Effector memory CD4-positive, alpha-beta T cell (primary cell): ENCODE measurements at places on chromosomes 11 and 22.

DNA sequence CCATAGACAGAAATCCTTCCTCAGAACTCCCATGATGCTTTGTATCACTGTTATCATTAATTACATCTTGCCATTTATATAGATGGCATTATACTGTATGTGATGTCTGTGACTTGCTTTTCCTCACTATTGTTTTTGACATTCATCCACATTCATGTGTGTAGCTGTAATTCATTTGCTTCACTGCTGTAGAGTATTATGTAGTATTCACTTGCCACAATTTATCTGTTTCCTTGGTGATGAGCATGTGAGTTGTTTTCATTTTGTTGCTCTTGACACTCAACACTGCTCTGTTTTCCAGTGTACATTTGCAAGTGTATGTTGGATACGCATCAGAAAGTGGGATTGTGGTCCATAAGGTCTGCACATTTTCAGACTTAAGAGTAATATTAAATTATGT, 328.6 kb upstream of the C11orf87 start:
- no peak overlapping the region for H3K27ac ChIP-seq
- H3K27me3 ChIP-seq = no peaks in the 10 kb centered on the region
- no peaks in the 10 kb centered on the region for H3K4me1 ChIP-seq

- H3K4me1 ChIP-seq = no peaks in the 10 kb centered on the region
- no peak overlapping the region for H3K27ac ChIP-seq
- H3K4me3 ChIP-seq = no peak overlapping the region
- DNase-seq = no peak
- H3K27me3 ChIP-seq = no peaks in the 10 kb centered on the region
Observed at GRCh38 chr22:43580271-43580750, 168.5 kb downstream of the MPPED1 start.

- H3K27ac ChIP-seq = no peak overlapping the region
- H3K27me3 ChIP-seq = no peaks in the 10 kb centered on the region
- no peaks in the 10 kb centered on the region for H3K4me1 ChIP-seq
- H3K4me3 ChIP-seq = no peak overlapping the region
- no peaks in the 10 kb centered on the region for H3K36me3 ChIP-seq
Observed at GRCh38 chr11:78605296-78605695, 30.6 kb upstream of the NARS2 start.

GRCh38 chr22:39171623-39172264, 19.3 kb upstream of the CBX7 start:
- H3K27ac ChIP-seq = peak overlapping the region; percentile 42
- peaks cover 38% of the 10 kb centered on the region for H3K4me1 ChIP-seq
- no peaks in the 10 kb centered on the region for H3K36me3 ChIP-seq
- DNase-seq = no peak

DNA sequence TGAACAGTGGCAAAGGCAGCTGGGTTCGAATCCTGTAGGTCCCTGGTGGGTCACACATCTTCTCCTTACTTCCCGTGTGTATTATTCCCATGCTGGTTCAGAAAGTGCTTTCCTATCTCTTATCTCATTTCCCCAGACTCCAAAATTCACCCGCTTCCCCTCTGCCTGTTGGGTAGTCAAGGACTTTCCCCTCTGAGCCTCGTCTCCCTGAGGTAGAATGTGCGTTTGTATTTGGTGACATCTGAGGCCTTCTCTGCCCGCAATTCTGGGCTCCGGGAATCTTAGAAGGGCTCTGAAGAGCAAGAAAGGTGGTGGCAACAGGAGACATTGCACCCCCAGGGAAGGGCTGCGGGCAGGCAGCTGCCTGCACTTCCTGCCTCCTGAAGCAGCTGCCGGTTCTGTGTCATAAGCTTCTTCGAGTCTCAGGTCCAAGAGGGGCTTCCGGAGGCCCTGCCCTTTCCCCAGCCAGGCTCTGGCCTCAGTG, 5.9 kb downstream of the LRRC32 start:
- H3K27ac ChIP-seq = no peak overlapping the region
- H3K4me1 ChIP-seq = peaks cover 9% of the 10 kb centered on the region
- no peak overlapping the region for H3K4me3 ChIP-seq

GRCh38 chr11:130581646-130582045, 133.2 kb downstream of the ADAMTS15 start:
- no peaks in the 10 kb centered on the region for H3K4me1 ChIP-seq
- H3K36me3 ChIP-seq = no peaks in the 10 kb centered on the region
- H3K27me3 ChIP-seq = no peaks in the 10 kb centered on the region
- H3K4me3 ChIP-seq = no peak overlapping the region
- DNase-seq = no peak

DNA sequence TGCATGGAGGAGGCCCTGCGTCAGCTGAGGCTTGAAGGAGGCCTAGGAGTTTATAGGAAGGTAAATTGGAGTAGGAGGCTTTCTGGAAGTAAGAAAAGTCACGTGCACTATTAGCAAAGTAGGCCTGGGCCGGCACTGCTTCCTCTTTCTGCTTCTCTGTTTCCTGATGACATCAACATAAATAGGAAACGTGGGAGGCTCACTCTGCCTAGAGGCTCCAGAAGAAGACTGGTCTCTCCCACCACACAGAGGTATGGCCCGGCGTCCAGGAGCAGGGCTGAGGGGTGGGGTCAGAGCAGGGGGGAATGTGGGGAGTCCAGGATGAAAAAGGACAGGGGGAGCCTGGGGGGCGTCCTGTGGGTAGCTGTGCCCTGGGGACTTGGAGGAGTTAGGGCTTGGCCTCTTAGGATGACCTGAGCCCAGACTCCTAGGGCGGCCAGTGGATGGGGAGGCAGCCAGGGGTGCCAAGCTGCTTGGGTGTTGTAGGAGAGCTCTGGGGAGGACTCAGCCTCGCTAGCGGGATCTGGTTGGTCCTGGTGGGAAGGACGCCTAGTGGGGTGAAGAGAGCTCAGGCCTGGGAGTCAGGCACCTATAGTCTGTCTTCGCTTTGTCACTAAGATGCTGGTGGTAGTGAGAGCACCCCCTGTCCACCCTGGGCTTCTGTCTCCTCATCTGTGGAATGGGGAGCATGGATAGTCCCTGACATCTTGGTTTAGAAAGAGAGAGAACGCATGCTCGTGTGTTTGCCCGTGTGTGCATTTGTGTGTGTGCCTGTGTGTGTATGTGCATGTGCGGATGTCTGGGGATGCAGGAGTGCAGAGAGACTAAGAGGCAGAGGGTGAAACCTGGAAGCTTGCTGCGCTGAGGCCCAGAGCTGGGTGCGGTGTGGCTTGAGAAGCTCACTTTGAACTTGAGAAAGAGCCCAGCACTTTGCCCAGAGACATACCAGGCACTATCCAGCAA, at the start of gene CSF2RB:
Gene CSF2RB (plus strand): TSS at position 202 of the 963 bp plus-strand sequence. CDS start 8,580 bp downstream, outside the sequence.
- no peak within 1 kb of the TSS for H3K27ac ChIP-seq
- no peak within 1 kb of the TSS for H3K4me3 ChIP-seq
- no peaks in the 10 kb centered on the region for H3K36me3 ChIP-seq
- no peaks in the 10 kb centered on the region for H3K27me3 ChIP-seq
- DNase-seq = no peak
- no peaks in the 10 kb centered on the region for H3K4me1 ChIP-seq

GRCh38 chr11:64444838-64445441, 86.0 kb downstream of the RPS6KA4 start:
- DNase-seq = no peak
- peaks cover 13% of the 10 kb centered on the region for H3K4me1 ChIP-seq
- H3K36me3 ChIP-seq = no peaks in the 10 kb centered on the region
- H3K4me3 ChIP-seq = no peak overlapping the region
- H3K27ac ChIP-seq = no peak overlapping the region
- H3K27me3 ChIP-seq = peaks cover 8% of the 10 kb centered on the region

GRCh38 chr11:27029966-27030365, 10.6 kb upstream of the BBOX1 start:
- no peak overlapping the region for H3K27ac ChIP-seq
- no peaks in the 10 kb centered on the region for H3K4me1 ChIP-seq
- H3K36me3 ChIP-seq = no peaks in the 10 kb centered on the region
- H3K27me3 ChIP-seq = no peaks in the 10 kb centered on the region
- no peak for DNase-seq
- H3K4me3 ChIP-seq = no peak overlapping the region

GRCh38 chr22:42933485-42934091, 76.5 kb upstream of the ARFGAP3 start:
- no peaks in the 10 kb centered on the region for H3K36me3 ChIP-seq
- H3K27ac ChIP-seq = no peak overlapping the region
- no peaks in the 10 kb centered on the region for H3K27me3 ChIP-seq
- peaks cover 17% of the 10 kb centered on the region for H3K4me1 ChIP-seq
- no peak overlapping the region for H3K4me3 ChIP-seq

GRCh38 chr11:132712466-132712865, 819.8 kb downstream of the OPCML start:
- H3K4me3 ChIP-seq = no peak overlapping the region
- H3K4me1 ChIP-seq = no peaks in the 10 kb centered on the region
- no peaks in the 10 kb centered on the region for H3K27me3 ChIP-seq
- H3K36me3 ChIP-seq = no peaks in the 10 kb centered on the region
- no peak overlapping the region for H3K27ac ChIP-seq
- DNase-seq = no peak

GRCh38 chr11:69893631-69894030, 74.4 kb upstream of the FGF3 start:
- H3K27me3 ChIP-seq = no peaks in the 10 kb centered on the region
- no peaks in the 10 kb centered on the region for H3K4me1 ChIP-seq
- no peak for DNase-seq

DNA sequence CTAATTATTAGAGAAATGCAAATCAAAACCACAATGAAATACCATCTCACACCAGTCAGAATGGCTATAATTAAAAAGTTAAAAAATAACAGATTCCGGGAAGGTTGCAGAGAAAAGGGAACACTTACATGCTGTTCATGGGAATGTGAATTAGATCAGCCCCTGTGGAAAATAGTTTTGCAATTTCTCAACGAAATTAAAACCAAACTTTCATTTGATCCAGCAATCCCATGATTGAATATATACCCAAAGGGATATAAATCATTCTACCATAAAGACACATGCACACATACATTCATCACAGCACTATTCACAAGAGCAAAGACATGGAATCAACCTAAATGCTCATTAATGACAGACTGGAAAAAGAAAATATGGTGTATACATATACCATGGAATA, 32.5 kb downstream of the NOX4 start:
- DNase-seq = no peak
- H3K27ac ChIP-seq = no peak overlapping the region
- no peaks in the 10 kb centered on the region for H3K4me1 ChIP-seq
- no peaks in the 10 kb centered on the region for H3K36me3 ChIP-seq
- no peaks in the 10 kb centered on the region for H3K27me3 ChIP-seq
- no peak overlapping the region for H3K4me3 ChIP-seq

DNA sequence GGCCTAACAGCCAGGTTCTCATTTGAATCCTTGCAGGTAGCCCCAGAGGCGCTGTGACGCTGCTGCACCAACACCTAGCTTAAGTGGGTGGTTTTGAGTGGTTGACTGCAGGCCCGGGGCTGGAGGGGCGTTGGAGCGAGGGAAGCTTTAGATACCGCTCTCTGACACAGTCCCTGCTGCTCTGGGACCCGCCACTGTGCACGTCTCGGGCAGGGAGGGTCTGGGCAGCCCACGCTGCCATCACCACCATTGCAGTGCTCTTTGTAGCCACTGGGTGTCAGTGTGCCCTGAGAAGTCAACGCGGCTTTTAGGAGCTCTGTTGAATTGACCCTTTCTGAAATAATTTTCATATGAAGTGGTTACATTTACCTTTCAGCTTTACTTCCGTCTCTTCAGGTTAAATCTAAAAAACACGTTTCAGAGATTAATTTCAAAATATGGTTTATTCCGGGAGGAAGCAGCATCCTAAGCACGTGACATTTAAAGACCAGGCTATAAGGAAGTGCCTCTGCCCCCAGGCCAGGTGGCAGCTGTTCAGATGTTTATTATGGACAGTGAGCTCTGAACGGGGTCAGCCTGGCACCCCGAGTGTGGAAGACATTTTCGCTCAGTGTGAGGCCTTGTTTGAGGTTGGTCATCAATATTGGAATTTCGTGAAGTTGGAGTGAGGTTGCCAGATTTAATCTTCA, 30.9 kb upstream of the PARVB start:
- H3K36me3 ChIP-seq = peaks cover 40% of the 10 kb centered on the region
- peak; percentile 34 for DNase-seq
- H3K4me3 ChIP-seq = no peak overlapping the region

DNA sequence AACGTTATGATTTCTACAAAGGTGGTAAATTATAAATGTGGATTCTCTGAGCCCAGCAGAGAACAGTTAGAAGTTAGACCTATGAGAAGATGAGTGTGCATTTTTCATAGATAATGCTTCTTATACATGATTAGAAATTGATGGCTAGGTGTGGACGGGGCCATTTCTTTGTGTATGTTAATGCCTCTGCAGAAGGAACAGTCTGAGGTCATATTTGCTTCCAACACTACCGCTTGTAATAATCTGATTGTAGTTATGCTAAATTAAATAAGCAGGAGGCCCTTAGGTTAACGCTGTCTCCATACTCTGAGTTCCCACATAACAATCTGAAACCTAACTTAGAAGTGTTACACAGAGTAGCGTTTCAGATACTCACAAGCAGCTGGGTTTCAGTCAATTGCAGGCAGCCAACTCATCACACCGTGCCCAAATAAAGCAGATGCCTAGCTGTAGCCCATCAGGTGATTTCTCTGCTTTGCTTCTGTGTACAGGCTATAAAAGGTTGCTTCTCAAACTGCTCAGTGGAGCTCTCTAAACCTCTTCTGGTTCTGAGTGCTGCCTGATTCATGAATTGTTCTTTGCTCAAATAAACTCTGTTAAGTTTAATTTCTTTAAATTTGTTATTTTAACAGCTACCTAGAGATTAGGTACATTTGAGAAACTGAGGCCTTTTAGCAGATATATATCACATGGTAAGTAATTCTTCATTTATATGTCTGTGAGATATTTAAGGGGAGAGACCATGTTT, 638.8 kb upstream of the CCDC90B start:
- H3K27me3 ChIP-seq = no peaks in the 10 kb centered on the region
- H3K36me3 ChIP-seq = no peaks in the 10 kb centered on the region

DNA sequence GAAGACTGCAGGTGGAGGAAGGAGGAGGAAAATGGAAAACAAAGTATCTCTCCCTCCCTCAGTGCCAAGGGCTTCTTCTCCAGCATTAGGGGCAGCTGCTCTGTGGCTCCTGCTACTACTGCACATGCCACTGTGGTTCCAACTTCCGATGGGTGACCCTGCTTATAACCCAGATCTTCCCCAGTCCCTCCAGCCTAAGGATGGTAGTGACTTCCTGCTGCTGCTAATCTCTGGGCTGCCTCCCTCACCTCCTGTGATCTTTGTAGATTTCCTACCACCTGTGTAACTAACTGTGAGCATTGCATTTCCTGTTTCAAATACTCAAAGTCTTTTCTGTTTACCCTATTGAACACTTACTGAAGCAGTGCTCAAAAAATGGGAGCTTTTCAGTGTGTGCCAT, 28.7 kb upstream of the TRPC6 start:
- H3K27me3 ChIP-seq = no peaks in the 10 kb centered on the region
- H3K27ac ChIP-seq = no peak overlapping the region
- H3K4me1 ChIP-seq = no peaks in the 10 kb centered on the region
- DNase-seq = no peak
- no peak overlapping the region for H3K4me3 ChIP-seq
- H3K36me3 ChIP-seq = no peaks in the 10 kb centered on the region
